ENCODE measurements at places on chromosomes 5 and 9.
A peak's percentile ranks its signal among the peaks of the same experiment; 100 is the strongest.

- DNase-seq = no peak
Observed at GRCh38 chr9:15010581-15010980, 100.4 kb upstream of the FREM1 start.

DNA sequence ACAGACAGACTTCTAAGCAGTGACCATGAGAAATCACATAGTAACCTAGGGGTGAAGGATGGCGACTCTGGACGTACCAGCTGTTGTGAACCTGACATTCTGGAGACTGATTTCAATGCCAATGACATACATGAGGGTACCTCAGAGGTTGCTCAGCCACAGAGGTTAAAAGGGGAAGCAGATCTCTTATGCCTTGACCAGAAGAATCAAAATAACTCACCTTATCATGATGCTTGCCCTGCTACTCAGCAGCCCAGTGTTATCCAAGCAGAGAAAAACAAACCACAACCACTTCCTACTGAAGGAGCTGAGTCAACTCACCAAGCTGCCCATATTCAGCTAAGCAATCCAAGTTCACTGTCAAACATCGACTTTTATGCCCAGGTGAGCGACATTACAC is 38.0 kb upstream of the CCDC152 start:
- no peak for DNase-seq

DNA sequence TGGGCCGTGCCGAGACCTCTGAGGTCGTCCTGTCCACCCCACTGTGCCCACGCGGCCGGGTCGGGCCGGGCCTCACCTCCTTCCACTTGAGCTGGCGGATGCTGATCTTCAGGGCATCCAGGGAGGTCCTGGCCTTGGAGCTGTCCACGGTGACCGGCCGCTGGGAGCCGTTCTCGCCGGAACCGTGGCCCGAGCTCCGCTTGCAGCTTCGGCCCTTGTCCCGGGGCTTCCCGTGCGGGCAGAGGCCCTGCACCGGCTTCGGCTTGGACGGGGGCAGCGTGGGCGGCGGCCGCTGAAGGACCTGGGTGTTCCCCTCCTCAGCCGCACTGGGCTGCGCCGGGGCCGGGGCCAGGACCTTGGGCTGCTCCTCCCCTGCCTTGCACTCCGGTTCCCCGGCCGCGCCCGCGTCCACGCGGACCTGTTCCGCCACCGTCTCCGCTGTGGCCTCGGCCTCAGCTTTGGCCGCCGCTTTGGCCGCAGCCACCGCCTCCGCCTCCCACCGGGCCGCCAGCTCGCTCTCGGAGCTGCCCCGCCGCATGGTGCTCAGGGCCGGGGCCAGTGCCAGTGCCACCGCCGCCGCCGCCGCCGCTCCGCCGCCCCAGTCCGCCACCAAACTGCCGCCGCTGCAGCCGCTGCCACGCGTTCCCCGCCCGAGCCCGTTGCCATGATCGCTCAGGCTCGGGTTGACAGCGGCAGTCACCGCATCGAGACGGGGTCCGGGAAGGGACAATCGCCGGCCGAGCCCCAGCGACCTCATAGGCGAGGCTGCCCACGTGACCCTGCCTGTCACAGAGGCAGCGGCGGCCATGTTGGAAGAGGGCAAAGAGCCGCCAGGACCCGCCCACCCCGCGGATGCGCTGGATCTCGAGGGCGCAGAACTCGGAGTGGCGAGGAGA is at the start of gene TTLL11:
TSS of gene TTLL11 (minus strand) at position 698 of the 896 bp plus-strand sequence. CDS start at position 538, 160 bp downstream.
- peak; percentile 99 for DNase-seq

DNA sequence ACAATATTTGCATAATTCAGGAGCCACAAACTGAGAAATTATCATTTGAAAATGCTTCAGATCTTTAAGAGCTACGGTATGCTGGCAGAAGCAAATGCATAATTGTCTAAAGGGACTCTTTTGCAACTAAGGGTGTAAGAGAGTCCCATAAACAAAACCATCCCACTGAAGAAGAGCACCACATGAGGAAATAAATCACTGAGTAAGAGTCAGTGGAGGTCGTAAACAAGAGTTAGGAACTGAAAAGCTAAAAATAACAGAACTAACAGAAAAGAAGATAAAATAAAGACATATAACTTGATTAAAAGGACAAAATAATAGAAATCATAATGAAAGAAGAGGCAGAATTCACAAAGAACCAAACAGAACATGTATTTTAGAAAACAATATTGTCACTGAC is 3.5 kb upstream of the SMC2 start:
- DNase-seq = no peak

DNA sequence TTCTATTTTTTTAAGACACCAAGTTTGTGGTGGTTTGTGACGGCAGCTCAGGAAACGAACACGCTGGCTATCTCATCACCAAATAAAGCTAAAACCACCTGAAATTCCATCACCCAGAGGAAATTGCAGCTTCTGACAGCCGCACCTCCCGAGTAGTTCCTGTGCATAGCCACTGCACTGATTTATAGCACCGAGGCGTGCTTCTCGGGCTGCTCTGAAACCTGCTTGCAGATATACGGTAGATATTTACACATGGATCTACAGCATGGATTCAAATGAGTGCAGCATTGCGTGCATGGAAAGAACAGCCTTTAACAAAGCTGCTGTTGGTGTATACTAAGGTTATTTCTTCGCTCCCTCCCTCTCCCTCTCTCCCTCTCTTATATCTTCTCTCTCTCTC is 153.8 kb downstream of the PHF2 start:
- no peak for DNase-seq

DNA sequence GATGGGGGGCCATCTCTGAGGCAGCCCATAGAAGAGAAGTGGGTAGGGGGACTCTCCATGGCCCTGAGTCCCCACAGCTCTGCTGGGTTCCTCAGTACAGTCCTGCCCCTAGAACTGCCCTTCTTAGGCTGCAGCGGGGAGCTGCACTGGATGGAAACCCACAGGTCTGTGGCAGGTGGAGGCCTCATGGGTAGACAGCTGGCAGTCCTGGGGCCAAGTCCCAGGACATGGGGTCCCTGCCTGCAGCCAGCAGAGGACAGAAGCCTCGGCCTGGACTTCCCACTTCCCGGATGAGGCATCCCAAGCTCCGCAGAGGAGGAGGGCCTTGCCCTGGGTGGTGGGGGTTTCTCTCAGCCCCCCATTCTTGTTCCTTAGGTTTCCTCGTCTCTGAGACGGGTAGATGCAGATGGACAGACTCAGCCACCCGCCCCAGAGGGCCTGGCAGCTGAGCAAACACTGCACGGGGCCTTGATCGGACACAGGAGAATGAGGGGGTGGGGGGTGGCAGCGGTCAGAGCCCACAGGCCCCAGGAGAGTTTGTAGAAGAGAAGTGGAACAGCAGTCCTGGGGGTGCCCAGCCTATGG is 153.8 kb downstream of the C9orf50 start:
- no peak for DNase-seq

DNA sequence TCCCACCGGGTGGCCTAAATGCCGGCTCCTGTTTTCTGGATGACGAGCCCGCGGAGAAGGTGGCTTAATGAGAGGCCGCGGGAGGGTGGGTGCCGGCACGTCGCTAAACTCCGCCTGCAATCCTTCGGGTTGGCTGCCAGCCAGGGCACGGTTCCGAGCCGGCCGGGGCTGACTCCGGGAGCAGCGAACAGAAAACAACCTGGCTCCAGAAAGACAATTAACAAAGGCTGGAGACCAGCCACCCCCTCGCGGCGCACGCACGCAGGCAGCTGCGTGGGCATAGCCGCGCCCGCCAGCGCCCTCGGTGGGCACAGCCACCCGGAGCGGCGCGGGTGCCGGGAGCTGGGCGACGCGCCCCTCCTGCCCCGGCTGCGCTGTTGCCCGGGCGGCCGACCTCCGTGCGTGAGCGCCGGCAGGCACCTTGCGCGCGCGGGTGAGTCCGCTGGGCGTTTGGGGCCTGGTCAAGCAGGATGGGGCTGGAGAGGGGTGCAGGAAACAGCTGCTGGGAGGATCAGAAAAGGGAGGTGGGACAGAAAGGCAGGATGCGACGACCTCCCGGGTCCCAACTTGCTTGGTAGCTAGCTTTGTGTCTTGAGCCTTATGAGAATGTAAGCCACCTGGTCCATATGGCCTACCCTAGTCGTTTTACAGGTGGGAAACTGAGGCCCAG is at the start of gene ARHGEF37:
TSS of gene ARHGEF37 (plus strand) at position 307 of the 670 bp plus-strand sequence. CDS start 16,272 bp downstream, outside the sequence.
- peak; percentile 87 for DNase-seq

DNA sequence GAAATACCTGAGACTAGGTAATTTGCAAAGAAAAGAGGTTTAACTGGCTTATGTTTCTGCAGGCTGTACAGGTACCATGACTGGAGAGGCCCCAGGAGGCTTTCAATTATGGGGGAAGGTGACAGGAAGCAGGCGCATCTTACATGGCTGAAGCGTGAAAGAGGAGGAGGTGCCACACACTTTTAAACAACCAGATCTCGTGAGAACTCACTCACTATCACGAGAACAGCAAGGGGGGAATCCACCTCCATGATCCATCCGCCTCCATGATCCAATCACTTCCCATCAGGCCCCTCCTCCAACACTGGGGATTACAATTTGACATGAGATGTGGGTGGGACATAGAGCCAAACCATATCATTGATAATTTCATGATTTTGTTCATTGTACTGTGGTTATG is 2.5 kb upstream of the MED27 start:
- DNase-seq = no peak

DNA sequence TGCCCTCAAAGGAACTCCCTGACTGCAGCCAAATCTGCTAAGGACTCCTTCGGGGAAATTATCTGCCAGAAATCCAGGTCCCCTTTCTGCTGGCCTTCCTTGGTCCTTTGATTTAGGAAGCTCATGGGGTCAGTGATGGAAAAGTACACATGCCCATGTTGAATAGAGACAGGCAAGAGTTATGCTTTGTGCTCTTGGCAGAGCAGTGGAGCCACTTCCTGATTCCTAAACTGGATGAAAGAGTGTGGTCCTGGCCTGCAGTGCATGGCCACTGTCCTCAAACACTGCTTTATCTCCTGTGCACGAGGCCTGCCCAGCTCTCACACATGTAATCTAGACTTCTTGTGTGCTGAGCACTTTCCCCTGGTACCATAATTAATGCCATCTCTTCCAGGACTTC is 2.0 kb upstream of the EBF1 start:
- no peak for DNase-seq

DNA sequence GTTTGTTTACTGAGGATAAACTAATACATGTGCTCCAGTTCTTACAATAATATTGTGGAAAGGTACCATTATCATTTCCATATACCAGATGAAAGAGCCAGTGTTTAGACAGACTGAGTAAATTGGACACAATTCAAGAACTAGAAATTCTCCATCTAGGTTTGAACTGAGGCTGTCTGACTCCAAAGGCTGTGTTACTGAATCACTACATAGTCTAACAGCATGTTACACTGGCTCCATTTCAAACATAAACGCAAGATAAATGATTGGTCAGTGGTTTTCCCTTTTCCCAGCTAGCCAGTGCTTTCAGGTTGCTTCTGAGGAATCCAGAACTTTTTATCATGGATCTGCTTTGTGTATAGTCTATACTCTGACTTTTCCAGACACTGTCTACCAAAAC is 8.1 kb downstream of the SPDL1 start:
- DNase-seq = no peak

DNA sequence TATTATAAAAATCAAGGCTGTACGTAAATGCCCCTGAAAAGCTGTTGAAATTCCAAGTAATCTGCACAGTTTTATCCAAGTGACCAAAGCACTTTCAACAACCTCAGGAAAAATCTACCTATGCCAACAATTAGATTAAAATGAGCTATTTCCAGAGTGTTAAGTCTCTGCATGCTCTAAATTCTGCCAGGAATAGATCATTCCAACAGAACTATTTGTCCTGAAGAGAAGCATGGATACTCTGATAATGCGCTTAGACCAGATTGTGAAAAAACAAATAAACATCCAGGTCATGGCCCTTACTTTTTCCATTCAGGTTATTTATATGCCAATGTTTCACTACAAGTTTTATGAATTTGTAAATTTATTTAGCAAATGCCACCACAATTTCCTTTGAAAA is 59.1 kb downstream of the PLK2 start:
- no peak for DNase-seq

GRCh38 chr5:113162208-113162607 is 185.6 kb downstream of the DCP2 start:
- DNase-seq = no peak

DNA sequence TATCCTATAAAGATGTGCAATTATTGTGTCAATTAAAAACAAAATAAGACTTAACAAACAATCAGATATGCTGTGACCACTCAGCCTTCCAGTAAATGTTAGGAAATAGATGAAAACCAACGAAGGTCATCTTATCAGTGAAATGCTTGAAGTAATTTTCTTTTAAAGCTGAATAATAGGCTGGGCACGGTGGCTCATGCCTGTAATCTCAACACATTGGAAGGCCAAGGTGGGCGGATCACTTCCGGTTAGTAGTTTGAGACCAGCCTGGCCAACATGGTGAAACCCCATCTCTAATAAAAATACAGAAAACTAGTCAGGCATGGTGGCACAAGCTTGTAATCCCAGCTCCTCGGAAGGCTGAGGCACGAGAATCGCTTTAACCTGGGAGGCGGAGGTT is 31.2 kb downstream of the NLN start:
- no peak for DNase-seq

DNA sequence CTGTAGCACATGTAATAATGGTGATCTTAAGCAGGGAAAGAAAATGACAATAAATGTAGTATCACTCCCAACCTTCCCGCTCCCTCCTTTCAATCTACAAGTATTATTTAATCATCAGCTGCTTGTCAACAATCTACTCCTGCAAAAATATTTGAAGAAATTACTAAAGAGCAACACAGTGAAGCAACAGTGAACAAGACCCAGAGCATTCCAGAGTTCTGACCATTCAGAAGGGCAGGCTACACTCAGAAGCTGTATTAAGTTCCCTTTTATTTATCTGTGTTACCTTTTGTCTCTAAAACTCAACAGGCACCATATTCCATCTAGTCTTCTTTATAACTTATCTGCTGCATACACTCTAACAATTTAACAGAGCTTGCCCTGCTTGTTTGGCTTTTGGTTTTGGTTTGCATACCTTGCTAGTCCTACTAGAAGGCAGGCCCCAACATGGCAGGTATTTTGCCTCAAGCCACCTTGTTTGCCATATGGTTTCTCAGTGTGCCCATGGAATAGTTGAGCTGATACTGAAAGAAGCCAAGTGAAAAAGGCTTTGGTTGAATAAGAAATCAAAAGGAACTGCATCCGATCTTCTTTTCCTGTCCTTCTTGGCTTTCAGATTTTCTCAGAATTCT is 253.9 kb downstream of the CEMIP2 start:
- DNase-seq = no peak

DNA sequence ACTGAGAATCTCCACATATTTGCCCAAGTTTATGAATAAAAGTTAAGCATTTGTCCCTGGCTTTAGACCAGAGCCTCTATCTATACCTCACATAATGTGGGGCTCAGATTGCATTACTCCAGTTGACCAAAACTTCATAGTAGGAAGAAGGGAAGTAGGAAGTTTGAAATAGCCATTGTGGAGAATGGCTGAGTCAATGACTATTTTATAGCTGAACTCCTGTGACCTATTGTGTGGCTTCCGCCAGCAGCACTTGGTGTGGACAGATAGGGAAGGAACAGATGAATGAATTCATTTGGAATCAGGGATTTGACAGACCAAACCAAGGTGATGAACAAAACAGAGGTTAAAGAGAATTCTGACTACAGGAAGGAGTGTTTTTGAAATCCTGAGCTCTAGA is 92.9 kb upstream of the LPAR1 start:
- no peak for DNase-seq

- DNase-seq = no peak
Observed at GRCh38 chr5:91477408-91477807, 94.3 kb upstream of the ARRDC3 start.
